ENCODE measurements at places on chromosomes 11 and 22.

GRCh38 chr11:45906965-45907611 lies at the start of gene FREY1:
Gene FREY1, minus strand, starts transcription at chr11:45907271. Its CDS starts 26 bp downstream, at chr11:45907245.
- no peak for DNase-seq

GRCh38 chr11:101915791-101916291 lies 481 bp downstream of the ANGPTL5 start:
- peak; percentile 52 for DNase-seq

GRCh38 chr11:70551351-70552166 lies 153.2 kb downstream of the CTTN start:
- DNase-seq: no peak

DNA sequence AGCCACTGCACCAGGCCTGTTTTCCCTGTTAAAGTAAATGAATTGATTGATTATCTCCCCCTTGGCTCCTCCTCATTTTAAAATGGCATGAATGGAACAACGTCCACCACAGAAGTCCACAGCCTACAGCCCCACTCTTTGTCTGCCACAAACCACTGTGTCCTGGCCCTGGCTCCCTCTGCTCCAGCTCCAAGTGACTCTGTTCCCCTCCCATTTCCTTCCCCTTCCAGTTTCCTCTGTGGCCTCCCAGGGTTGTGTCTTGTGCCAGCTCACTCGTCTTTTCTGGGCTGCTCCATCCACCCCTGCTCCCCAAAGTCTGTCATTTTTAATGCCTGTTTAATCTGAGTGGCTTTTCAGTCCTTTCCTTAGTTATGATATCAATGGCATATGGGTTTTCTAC lies 52.4 kb upstream of the CD5 start:
- no peak for DNase-seq

GRCh38 chr22:27372969-27373670 lies 428.4 kb downstream of the MN1 start:
- DNase-seq: peak; percentile 62

- DNase-seq: no peak
These were observed 34.7 kb downstream of the USP35 start for GRCh38 chr11:78223320-78223954.

DNA sequence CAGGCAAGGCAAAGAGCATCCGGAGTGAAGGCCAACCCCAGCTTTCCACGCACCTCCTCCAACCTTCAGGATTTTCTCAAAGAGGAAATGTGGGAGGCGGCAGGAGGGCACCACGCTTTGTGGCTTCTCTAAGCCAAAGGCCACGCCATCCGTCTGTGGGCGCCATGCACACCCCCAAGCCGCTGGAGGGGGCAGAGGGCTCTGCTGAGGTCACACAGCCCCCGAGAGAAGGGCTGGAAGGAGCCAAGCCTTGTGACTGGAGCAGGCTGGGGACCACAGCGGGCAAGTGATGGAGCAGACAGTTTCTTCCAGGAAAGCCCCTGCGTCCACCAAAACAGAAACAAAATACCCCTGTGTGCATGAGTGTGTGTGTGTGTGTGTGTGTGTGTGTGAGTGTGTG lies 527.4 kb downstream of the BRD1 start:
- DNase-seq: no peak
